ENCODE measurements at places on chromosomes 3 and 15. TPM values are rescaled to one million over a fixed set of nuclear protein-coding genes. Genes with fewer than 3 reads are reported as not detected.

- DNase-seq, result peak; percentile 57
Measured at GRCh38 chr15:43376017-43376705, 5.3 kb downstream of the TUBGCP4 start.

DNA sequence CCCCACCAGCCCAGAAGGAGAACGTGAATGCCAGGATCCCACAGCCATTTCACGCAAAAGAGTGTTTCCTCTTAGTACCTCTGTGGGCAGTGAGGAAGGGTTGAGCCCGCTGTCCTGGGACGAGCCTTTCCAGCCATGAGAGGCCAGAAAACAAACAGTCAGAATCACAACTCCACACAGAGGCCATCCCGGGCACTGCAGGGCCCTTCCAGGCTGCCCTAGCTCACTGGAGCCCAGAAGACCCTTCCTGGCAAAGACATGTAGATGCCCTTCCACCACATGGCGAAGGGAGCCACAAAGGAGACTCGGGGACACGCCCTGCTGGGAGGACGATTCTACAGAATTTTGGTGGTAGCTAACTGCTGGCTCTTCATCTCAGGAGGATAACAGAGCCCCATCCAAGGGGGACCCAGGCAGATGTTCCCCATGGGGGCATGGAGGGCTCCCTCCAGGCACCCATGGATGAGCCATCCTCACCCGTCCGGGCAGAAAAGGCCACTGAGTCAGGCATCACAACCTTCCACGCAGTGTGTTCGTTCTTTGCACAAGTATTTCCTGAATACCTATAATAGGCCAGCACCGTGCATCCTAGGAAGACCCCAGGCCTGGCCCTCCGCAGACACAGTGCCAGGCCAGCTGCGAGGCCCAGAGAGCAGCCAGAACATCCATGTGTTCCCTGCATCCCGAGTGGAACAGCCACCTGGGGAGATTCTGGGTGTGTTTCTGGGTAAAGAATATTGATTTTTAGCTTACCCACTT is 47.2 kb downstream of the SLC12A8 start:
- DNase-seq, result no peak

- DNase-seq, result no peak
Measured at GRCh38 chr3:40876009-40876408, 323.3 kb upstream of the CTNNB1 start.

Gene VIPR1
- total RNA-seq, result 307 TPM

Gene CLDN11
- 4.2 TPM for total RNA-seq

Gene SLC22A14
- total RNA-seq, result not detected

Gene SPATA16
- not detected for total RNA-seq

Measured in Peyer's patch (tissue), 4 donors.